T-helper 2 cell (primary cell): ENCODE measurements at places on chromosomes 1 and 21.

DNA sequence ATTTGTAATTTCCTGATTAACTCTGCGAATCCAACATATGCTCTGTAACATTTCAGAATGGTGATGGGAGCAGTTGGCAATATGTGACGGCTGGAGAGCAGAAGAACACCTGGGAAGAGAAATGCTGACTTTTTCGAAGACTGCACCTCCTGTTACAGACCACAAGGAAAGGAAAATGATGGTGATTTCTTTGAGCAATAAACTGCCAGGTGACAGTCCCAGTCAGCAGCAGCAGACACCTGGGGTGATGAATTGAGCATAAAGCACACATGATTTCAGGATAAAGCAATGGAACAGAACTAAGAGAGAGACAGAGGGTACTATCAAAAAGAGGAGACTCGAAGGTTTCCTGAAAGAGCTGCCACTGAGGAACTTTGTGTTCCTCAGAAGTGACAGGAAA, 528.6 kb downstream of the NEGR1 start:
- no peak for DNase-seq

GRCh38 chr1:168091720-168092550, 44.8 kb downstream of the GPR161 start:
- no peak for DNase-seq

- no peak for DNase-seq
Observed at GRCh38 chr1:114455102-114455785, 55.8 kb downstream of the TRIM33 start.

- DNase-seq: no peak
Observed at GRCh38 chr21:31030367-31031106, 7.7 kb downstream of the KRTAP19-8 start.

- DNase-seq: no peak
Observed at GRCh38 chr1:2115008-2115641, 64.9 kb downstream of the PRKCZ start.

GRCh38 chr1:97314685-97315084, 593.1 kb downstream of the PTBP2 start:
- no peak for DNase-seq

DNA sequence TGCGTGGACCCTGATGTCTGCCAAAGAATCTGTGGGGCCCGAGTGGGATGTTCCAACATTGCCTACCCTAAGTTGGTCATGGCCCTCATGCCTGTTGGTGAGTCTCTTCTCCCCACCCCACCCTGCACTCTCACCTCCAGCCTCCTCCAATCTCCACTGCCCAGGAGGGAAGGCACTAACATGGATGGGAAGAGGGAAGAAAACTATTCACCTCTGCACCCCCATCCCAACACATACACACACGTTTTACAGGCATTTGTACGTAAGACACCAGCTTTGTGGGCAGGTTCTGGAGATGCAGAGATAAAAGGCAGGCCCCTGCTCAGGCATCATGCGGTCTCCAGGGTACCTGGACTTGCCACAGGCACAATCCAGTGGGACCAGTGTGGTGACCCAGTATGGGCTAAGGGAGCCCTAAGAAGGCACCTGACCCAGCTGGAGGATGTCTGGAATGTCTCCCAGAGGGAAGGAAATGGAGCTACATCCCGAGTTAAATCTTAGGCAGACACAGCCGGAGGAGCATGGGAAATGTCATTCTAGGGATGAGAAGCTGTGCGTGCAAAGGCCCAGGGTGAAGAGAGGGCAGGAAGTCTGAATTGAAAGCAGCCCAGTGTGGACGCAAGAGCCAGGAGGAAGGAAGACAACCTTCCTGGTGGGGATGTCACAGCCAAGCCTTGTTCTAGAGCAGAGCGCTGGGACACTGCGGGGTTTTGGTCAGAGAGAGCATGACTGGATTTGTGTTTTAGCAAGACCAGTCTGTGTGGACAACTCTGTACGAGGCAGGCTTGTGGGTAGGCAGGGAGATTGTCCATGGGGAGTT, 11.4 kb downstream of the SLC5A9 start:
- no peak for DNase-seq

GRCh38 chr1:162937716-162938395, 76.9 kb upstream of the CCDC190 start:
- DNase-seq: no peak

- no peak for DNase-seq
Observed at GRCh38 chr1:3380469-3380868, 74.0 kb upstream of the ARHGEF16 start.

- no peak for DNase-seq
Observed at GRCh38 chr1:59180735-59181134, 116.2 kb upstream of the FGGY start.

GRCh38 chr1:161727256-161727924, 6.0 kb downstream of the FCRLB start:
- DNase-seq: no peak

DNA sequence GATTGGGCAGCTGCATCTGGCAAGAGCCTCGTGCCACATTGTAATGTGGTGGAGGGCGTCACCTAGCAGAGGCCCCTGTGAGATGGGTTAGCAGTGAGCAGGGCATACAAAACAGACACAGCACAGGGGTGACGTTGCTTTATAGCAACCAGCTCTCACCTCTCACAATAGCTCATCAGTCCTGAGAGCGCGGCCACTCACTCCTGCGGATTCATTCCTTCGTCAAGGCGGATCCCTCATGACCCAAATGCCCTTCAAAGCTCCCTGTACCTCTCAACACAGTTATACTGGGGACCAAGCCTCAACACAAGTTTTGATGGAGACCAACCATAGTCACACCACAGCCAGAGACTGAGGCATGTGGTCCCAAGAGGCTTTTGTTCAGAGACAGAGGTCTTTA, 22.9 kb downstream of the SLC37A1 start:
- no peak for DNase-seq

- no peak for DNase-seq
Observed at GRCh38 chr1:201946224-201946908, at the start of gene LMOD1. Gene LMOD1 (minus strand): TSS chr1:201946548. CDS start chr1:201946340, 208 bp downstream.

DNA sequence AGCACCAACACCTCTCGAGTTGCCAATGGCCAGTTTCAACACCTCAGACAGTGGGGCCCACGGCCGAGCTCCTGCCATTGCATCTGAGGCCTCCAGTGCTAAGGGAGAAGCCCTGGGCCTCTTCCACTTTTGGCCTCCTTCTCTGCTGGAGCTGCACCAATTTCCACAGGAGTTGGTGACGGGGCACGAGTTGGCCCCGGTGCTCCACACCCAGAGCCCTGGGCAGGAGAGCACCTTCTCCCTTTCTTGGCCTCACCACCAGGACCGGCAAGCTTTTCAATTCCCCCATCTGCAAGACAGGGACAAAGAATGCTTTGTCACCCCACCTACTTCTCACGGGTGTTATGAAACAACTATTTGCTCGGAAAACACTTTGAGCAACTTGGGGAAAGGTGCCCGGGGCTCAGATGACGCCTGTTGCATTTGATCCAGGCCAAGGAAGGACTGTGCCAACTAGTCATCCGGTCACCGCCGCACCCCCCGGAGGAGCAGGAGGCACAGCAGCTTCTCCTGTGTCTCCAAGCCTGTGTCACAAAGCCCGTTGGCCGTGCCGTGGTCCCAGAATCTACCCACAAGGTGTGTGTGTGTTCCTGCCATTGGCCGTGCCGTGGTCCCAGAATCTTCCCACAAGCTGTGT, 55.2 kb downstream of the TOMM20 start:
- no peak for DNase-seq

- DNase-seq: no peak
Observed at GRCh38 chr1:79859212-79859948, 852.9 kb upstream of the ADGRL4 start.

DNA sequence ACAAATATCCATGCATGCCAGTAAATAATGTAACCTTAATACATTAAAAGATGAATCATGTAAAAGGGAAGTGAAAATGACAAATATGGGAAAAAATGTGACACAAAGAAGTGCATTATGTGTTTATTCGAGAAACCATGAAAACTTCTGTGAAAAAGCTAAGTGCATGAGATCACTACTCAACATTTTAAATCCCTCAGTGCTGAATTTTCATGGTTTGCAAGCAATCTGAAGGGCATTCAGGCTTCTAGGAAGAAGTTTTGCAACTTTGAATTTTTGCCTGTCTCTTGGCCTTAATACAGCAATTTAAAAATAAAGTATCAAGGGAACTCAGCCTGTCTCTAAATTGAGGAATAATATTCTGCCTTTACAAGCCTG, 78.2 kb downstream of the MAP3K7CL start:
- no peak for DNase-seq

DNA sequence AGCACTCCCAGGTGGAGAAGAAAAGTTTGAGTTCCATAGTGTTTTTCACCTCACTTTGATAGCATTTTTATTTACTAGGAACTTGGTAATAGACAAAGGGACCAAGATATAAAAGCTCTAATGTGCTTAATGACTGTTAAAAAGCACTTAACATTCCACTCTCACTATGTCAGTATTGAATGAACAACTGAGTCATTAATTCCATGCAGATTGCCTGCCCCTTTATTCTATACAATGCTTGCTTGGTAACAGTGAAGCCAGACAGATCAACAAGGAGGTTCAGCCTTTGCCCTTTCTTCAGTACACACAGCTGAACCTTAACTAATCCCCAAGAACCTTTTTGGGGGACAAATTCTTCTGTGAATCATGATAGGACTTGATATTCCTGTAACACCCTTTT, 425.5 kb downstream of the NUF2 start:
- no peak for DNase-seq

- no peak for DNase-seq
Observed at GRCh38 chr1:226069811-226070489, 7.4 kb downstream of the H3-3A start.

- DNase-seq: no peak
Observed at GRCh38 chr1:19785660-19786059, 14.1 kb downstream of the TMCO4 start.

- DNase-seq: no peak
Observed at GRCh38 chr1:54167422-54168139, 14.8 kb upstream of the CDCP2 start.

DNA sequence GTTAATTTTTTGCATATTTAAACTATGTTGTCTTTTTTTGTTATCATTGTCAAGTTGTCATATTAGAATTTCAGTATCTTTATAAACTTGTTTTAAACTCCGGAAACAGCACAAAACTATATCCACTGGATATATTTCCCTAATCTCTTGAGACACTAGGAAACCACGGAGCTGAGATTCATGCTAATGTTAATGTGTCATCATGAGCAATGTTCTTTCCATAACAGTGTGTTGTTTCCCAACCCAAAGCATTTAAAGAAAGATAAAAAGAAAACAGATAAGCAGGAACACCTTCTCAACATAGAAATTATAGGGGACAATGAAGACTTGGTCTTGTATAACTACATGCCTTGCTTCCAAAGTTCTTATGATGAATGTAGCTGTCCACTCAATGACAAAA, 626.2 kb upstream of the TMPRSS15 start:
- DNase-seq: no peak

DNA sequence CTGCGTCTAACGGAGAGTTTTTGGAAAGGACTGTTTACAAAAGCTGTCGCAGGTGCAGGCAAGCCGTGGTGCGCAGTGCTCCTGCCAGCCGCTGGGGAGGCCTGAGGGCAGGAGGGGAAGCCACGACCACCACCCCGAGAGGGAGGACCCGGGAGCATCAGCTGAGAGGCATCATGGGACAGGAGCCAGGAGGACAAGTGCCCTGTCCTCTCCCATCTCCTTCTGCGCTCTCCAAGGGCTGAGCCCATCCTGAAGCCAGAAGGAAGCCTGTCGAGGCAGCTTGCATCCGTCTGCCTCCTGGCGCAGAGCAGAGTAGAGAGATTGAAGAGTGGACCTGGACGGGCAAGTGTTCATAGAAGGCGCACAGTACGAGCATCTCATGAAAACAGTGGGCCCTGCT, 310.9 kb downstream of the KIF26B start:
- no peak for DNase-seq
